ENCODE measurements at places on chromosomes 1 and 21.

DNA sequence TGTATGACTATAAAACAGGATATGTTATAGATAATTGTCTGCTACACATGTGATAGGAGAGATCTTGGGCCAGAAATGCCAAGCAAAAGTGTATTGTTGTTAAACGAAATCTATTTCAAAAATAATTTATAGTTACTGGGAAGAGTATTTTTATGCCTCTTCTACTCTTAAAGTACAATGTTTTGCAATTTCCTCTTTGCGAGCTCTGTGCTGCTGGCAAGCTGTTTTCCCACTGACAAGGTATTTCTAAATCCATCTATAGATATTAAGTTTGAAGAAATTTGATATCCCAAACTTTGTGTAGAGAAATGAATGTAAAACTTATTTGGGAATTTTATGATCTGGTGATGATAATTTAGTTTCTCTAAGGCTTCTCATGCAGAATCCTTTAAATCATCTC is 63.3 kb upstream of the PTGFR start:
- no peak for DNase-seq

- DNase-seq = peak; percentile 30
These were observed 494.7 kb downstream of the SMYD3 start for GRCh38 chr1:246012341-246012740.

DNA sequence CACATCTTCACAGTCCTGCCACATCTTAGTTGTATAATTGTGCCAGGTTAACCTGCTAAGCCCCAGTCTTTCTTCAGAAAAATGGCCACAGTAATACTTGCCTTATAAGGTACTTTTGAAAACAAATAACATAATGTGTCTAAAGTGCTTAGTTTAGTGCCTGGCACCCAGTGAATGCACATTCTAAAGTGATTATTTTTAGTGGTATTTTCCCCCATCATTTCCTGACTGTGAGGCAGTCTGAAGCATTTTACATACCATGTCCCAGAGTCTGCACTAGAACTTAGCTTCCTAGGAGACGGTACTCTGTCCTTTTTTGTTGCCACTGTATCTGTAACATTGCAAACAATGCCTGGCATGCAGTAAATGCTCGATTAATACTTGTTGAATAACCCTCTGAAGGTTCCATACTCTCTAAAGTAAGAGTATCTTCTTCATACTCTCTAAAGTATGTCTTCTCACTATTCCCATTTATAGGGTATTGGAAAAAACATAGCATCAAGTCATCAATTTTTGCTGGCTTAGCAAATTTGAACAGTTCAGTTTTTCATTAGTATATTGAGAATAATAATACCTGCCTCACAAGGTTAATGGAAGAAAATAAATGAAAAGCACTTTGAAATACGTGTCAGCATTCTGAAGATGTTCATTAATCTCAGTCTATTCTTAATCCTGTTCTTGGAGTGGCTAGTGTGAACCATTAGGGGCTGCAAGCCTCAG is 43.7 kb downstream of the FMO3 start:
- no peak for DNase-seq

DNA sequence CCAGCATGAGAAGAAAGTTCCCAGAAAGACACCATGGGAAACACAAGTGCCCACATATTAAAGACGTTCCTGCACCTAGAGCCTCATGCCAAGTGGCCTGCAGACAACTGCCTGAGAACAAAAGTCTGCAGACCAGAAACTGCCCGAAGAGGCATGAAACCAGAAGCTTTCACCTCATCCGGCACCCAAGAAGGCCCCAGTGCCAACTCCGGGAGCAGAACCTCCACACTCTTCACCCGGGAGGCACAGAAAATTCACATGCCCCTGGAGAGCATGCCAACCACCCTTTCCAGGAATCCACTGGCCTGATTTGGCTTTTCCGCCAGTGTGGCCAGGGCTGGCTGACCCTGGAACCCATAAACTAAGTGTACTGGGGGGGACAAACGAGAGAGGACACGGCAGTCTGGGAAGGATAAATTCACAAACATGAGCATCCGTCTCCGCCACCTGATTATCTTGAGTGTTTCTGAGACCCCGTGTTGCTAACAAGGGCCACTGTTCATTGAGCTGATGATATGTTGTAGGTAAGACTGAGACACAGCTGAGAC is 6.8 kb downstream of the TFF2 start:
- DNase-seq = no peak

- no peak for DNase-seq
These were observed 22.0 kb downstream of the FLVCR1 start for GRCh38 chr1:212879947-212880690.

DNA sequence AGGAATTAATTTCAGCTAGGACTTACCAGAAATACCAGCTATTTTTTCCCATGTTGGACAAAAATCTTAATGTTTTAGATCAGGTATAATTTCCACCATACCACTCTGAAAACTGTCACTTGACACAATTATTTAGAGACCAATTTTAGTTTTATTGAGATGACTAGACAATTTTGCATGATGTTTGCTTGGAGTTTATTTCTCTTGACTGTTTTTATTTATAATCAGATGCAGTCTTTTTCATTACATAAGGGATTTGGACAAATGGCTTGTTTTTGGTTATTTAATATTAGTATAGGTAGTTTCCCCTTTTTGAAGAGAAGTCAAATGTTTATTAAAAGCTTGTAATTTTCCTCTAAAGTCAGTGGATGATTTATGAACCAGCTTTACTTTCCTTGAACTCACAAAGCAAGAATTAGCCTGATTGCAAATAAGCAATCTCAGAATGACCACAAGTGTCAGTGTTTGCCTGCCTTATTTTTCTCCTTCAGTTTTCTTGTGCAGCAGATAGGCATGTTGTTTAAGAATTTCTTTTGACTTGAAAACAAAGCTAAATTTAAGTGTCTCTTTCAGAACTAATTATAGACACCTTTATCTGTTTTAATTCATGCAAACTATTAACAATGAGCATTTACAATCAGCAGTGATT is 3.8 kb upstream of the B3GALT2 start:
- no peak for DNase-seq

- no peak for DNase-seq
These were observed 1.7 kb downstream of the NFASC start for GRCh38 chr1:204872262-204872881.

DNA sequence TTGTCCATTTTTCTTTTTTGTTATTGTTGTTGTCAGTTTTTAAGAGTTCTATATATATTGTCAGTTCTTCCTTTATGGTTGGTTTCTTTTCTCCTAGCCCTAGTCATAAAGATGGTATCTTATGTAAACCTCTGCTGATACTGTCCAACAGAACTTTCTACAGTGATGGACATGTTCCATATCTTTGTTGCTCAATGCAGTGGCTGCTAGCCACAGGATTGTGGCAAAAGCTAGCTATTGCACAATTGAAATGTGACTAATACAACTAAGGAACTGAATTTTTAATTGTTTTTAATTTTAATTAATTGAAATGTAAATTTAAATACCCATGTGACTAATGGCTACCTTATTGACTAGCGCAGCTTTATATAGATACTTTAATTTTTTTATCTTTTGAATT is 411.8 kb upstream of the PTBP2 start:
- peak; percentile 85 for DNase-seq

DNA sequence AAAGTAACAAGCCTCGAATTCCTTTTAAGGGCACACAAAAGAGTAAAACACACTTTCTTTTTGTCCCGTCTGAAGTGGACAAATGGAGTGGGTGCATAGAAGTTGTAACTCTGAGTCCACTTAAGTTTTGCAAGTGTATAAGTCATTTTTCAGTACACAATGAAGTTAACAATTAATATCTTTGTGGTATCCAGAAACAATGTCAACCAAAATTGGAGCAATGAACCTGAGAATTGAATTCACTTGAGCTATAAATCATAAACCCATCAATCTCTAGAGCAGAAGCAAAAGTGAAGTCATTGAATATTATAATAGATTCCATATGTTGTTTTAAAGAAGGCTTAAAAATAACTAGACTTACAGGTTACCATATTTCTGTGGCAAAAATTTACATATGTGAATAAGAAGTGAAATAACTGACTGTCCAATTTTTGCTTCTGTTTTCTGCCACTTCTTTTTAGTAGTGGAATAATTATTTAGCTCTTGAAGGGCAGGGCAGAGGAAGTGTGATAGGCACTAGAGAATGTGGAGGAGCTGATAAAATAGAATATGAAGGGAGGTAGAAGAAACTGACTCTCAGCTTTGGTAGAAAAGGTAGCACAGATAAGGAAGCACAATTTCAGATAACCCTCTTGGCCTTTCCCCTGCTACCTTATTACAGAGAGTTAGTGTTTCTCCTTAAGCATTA is 73.9 kb upstream of the RGL1 start:
- DNase-seq = no peak

DNA sequence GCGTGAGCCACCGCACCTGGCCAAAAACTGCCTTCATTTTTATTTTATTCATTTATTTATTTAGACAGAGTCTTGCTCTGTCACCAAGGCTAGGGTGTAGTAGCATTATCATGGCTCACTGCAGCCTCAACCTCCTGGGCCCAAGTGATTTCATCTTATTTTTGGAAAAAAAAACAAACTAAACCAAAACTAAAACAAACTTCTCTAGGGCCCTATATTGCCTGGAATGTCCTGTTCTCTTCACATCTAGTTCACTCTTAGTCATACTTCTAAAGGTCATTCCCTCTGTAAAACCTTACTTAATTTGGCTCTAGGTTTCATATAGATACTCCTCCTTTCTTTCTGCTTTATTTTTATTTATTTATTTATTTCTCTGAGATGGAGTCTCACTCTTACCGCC is 15.6 kb downstream of the RPS27 start:
- no peak for DNase-seq
